ENCODE measurements at places on chromosomes 3 and 15. TPM values are rescaled to one million over a fixed set of nuclear protein-coding genes. Genes with fewer than 3 reads are reported as not detected.
A peak's percentile ranks its signal among the peaks of the same experiment; 100 is the strongest.

DNA sequence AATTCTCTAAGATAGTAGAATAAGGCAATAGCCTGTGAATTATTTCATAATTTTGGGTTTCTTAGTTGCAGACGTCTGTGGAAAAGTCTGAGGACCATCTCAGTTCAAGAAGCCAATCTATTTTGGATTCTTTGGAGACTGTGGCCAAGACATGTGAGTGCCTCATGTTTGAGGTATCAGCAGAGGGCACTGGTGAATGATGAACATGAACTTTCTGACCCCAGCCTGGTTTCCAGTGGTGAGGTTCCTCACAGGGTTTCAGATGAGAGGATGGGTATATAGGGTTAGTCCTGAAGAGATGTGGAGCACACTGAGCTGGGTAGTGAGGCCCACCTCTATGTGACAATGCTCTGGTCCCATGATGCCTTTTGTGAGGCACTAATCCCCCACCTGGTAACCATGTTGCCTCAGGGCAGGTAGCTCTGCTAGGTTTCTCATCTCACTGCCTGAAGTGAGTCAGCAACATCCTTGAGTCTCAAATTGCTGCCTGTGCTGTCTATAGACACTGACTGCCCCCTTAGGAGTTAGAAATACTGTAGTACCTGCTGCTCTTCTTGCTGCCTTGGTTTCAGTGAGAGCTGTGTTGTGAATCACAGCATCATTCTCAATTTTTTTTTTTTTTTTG lies 32.3 kb downstream of the C3orf62 start:
- peak; percentile 24 for DNase-seq

DNA sequence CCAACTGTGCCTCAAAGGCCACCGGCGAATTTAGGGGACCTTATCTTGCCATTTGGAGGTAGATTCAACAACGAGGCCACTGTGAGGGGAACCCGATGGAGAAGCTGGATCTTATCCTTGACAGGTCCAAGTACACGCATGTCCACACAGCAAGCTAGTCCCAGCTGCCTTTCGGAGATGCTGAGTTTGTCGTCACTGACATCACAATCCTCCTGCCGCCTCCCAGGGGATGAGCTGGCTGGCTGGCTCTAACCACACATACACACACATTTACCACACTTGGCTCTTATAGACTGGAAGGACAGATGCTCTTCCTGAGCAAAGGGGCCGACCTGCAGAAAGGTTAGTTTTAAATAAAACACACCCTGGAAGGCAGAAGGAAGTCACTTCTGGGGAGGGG lies 176.3 kb downstream of the STT3B start:
- no peak for DNase-seq

DNA sequence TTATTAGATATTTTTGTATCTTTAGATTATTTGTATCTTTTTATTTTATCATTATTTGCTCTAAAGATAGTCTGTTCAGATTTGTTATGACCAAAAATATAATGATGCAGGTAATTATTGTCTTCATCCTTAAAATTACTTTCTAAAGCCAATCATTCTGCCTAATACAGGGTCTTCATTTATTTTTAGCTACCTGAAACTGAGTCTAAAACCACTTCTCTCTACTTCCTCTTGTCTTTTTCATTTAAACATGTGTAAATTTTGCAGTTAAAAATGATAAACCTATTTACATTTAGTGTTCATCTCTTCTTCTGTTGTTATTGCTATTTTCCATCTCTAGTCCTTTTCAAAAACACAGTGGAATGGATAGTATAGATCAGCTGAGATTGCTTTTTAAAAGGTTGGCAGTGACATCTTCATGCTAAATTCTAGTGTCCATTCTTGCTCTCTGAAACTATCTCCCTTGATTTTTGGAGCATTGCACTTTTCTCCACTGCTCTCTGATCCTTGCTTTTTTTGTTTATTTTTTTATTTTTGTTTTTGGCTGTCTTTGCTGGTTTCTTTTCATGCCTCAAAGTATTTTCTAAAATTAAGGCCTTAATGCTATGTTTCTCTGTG lies 91.8 kb downstream of the UBE2E2 start:
- no peak for DNase-seq

GRCh38 chr15:82852941-82853561 lies 43.6 kb downstream of the WHAMM start:
- no peak for DNase-seq

GRCh38 chr15:68787609-68788263 lies 33.0 kb downstream of the ANP32A start:
- no peak for DNase-seq

- no peak for DNase-seq
Observed at GRCh38 chr3:117748131-117748530, 1038.6 kb downstream of the TUSC7 start.

DNA sequence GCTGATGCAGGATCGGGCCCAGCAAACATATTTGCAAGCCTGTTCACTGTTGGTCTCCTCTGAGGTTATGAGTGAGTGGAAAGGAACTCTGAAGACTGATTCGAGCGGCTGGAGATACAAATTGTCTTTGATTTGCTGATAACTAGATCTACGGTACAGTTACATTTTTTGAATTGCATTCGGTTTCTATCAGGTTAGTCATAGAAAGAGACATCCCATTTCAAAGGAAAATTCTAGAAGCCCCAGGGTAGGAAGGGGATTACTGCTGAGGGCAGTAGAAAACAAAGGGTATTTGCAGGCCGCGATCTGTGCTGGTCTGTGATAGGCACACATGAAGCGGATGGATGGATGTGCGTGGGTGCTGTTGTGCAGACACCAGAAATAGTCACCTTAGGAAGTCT lies 228.4 kb downstream of the ITPR1 start:
- DNase-seq: no peak

GRCh38 chr15:57367556-57367955 lies 8.7 kb upstream of the CGNL1 start:
- no peak for DNase-seq

DNA sequence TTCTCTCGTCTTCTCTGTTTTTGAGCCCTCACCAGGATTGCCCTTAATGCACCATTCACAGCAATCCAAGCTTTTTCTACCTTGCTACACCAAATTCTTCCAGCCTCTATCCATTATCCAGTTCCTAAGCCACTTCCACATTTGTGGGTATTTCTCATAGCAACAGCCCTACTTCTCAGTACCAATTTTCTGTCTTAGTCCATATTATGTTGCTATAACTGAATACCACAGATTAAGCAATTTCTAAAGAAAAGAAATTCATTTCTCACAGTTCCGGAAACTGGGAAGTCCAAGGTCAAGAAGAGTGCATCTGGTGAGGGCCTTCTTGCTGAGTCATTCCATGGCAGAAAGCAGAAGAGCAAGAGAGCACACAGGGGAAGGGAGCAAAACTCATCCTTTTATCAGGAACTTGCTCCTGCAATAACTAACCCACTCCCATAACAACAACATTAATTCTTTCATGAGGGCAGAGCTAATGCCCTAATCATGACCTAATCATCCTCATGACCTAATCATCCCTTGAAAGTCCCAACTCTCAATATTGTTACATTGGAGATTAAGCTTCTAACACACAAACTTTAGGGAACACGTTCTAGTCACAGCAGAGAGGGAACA lies 9.7 kb upstream of the EIF1B start:
- peak; percentile 58 for DNase-seq

GRCh38 chr3:166955201-166955939 lies 424.7 kb downstream of the ZBBX start:
- peak; percentile 86 for DNase-seq

GRCh38 chr15:68442041-68442440 lies 10.1 kb upstream of the ITGA11 start:
- DNase-seq: no peak

- peak; percentile 78 for DNase-seq
Observed at GRCh38 chr3:54951405-54951804, 23.5 kb upstream of the LRTM1 start.

GRCh38 chr3:17052363-17052762 lies 167.6 kb downstream of the PLCL2 start:
- no peak for DNase-seq

GRCh38 chr3:71118436-71118835 lies 465.1 kb downstream of the FOXP1 start:
- no peak for DNase-seq

GRCh38 chr3:162292409-162292808 lies 795.8 kb downstream of the OTOL1 start:
- no peak for DNase-seq

- DNase-seq: peak; percentile 45
Observed at GRCh38 chr3:71949442-71949841, 164.5 kb upstream of the PROK2 start.

- no peak for DNase-seq
Observed at GRCh38 chr3:54337846-54338245, 215.5 kb downstream of the CACNA2D3 start.

GRCh38 chr3:49653621-49654020 lies 20.5 kb upstream of the APEH start:
- no peak for DNase-seq

GRCh38 chr15:71224024-71224423 lies 108.8 kb downstream of the THSD4 start:
- DNase-seq: no peak

DNA sequence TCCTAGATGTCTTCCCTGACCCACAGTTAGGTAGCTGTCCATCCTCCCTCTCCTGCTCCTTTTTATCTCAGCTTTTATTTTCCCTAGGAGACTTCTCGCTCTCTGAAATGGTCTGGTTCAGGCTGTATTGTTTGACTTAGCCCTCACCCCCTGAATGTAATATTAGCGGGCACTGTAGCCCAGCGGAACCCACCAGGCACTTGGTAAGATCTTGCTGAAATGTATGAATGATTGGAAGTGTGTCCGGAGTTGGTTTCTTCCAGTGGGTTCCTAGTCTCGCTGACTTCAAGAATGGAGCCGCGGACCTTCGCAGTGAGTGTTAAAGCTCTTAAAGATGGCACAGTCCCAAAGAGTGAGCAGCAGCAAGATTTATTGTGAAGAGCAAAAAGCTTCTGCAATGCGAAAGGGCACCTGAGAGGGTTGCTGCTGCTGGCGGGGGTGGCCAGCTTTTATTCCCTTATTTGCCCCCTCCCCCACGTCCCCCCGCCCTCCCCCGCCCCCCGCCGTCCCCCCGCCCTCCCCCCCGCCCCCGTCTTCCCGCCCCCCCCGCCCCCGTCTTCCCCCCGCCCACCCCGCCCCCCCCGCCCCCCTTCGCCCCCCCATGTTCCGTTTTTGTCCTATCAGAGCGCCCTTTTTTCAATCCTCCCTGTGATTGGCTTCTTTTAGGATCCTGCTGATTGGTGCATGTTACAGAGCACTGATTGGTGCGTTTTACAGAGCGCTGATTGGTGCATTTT lies 694 bp upstream of the EEFSEC start:
- peak; percentile 90 for DNase-seq

- no peak for DNase-seq
Observed at GRCh38 chr3:30401971-30402370, 204.4 kb upstream of the TGFBR2 start.

- no peak for DNase-seq
Observed at GRCh38 chr15:87080547-87080946, 1000.9 kb downstream of the AGBL1 start.

Gene QRICH1
- total RNA-seq: 47.4 TPM

Gene ABHD6
- total RNA-seq: 10.8 TPM

Gene CD47
- total RNA-seq: 130 TPM

Gene GMNC
- not detected for total RNA-seq

Gene SLC27A2
- not detected for total RNA-seq

Gene C3orf62
- 0.16 TPM for total RNA-seq

Gene SMCO1
- total RNA-seq: not detected

Gene OR5H2
- not detected for total RNA-seq
